ENCODE measurements at places on chromosomes 6 and 20.
A peak's percentile ranks its signal among the peaks of the same experiment; 100 is the strongest.

- no peak for DNase-seq
Observed at GRCh38 chr20:41939659-41940058, 321.5 kb upstream of the CHD6 start.

- peak; percentile 62 for DNase-seq
Observed at GRCh38 chr6:33080127-33081089, 4.6 kb downstream of the HLA-DPB1 start.

DNA sequence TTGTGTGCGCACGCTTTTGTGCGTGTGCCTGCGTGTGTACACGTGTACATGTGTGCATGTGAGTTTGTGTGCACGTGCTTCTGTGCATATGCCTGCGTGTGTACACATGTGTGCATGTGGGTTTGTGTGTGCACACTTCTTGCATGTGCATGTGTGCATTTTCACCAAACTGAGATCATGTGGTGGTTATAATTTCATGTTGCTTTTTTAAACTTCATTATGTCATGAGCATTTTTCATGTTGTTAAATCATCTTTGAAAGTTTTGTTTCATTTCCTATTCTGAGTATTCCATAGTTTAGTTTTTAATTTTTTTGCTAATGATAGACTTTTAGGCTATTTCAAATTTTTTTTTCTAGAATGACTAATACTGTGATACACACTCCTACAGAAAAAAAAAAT lies 6.4 kb upstream of the CST3 start:
- DNase-seq, result no peak

GRCh38 chr20:43545837-43546578 lies 12.8 kb upstream of the SGK2 start:
- DNase-seq, result no peak

DNA sequence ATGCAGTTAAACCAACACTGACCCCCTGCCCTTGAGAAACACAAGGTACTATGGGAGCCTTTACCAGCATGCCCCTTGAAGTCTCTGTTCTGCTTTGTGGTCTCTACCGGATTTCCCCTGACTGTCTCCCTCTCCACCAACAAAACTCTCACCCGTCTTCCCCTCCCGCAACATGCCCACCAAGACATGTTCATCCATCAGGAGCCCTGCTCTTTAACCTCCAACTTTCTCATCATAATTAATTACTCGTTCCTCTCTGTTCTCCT lies 1.1 kb downstream of the ZNF165 start:
- DNase-seq, result no peak

- no peak for DNase-seq
Observed at GRCh38 chr6:161586887-161587286, 313.0 kb upstream of the AGPAT4 start.

DNA sequence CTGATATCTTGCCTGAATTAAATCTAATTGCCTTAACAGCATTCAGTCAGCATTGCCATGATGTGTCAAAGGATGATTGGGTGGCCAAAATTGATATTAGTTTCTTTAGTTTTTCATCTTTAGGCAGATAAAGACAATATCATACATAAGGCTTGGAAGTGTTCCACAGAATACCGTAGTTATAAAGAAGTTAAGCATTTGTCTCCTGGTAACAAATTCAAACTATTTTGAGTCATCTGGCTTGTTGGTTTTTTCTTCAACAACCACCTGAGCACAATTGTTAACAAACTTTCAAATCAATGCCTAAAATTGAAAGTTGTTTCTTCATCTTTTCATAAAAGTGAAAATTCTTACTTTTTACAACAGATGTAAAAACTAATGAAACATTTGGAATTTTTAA lies 47.5 kb upstream of the ADGRF5 start:
- DNase-seq, result no peak

- DNase-seq, result no peak
Observed at GRCh38 chr6:136901212-136901784, 20.8 kb upstream of the SLC35D3 start.

DNA sequence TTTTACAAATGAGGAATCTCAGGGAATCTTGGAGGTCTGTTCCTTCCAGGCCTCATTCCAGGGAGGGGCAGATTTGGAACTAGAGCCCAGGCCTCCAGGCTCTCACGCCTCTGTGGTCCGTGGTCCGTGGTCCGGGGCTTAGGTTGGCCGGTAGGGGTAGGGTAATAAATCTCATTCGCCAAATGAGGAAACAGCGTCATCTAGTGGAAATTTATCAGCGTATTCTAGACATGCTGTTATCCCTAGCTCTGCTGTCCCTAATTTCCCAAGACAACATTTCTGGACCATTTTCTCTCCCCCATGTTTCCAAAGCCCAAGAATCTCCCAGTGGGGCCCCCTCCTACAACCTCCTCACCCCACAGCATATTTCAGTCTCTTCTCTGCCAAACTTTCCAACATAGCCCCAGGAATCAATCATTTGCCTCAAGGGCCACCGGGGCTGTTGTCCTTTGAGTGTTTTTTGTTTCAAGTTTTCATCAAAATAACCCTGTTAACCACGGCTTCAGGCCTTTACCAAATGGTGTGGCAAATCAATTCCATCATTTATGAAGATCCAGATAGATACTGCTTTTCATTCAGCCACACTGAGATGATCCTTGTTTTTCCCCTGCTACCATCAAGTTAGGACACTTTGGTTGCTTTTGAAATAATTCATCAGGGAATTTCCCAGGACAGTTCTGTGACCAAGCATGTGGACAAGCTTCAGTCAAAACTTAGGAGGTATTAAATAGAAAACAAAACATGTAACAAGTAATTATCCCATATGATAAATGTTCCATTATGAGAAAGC lies 126.8 kb downstream of the ALDH8A1 start:
- DNase-seq, result no peak

GRCh38 chr20:57688864-57689263 lies 21.0 kb downstream of the PMEPA1 start:
- no peak for DNase-seq

GRCh38 chr6:155646443-155646842 lies 190.8 kb upstream of the NOX3 start:
- DNase-seq, result no peak

DNA sequence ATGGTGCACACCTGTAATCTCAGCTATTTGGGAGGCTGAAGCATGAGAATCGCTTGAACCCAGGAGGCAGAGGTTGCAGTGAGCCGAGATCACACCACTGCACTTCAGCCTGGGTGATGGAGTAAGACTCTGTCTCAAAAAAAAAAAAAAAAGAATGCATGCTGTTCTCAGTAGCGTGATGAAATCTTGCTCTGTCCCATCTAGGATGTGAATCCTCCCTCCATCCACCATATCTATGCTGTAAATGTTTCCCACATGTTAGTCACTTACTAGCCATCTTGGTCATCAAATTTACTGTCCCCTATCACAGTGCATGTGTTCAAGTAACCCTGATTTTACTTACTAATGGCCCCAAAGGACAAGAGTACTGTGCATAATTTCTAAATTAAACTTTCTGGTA lies 315.4 kb upstream of the TBX18 start:
- DNase-seq, result no peak

- peak; percentile 50 for DNase-seq
Observed at GRCh38 chr6:95431637-95432228, 145.6 kb upstream of the MANEA start.

GRCh38 chr20:63978319-63979228 lies 868 bp downstream of the SAMD10 start:
- peak; percentile 79 for DNase-seq

DNA sequence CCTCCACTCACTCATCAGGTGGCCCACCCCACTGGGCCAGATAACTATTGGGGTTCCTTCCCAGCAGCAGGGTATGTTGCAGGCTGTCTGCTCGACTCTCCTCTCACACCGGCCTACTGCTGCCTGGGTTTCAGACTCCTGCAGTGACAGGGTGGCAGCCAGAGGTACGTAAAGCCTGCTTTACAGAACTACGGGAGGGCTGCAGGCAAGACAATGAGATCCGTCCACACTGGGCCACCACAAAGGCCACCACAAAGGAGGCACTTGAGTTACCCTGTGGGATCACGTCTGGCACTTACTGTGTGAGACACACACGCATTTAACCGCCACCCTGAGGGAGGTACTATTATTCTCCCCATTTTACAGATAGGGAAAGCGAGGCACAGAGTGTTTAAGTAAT lies 78.5 kb downstream of the NFATC2 start:
- no peak for DNase-seq
